ENCODE measurements at places on chromosomes 4 and X.

- no peak overlapping the region for H3K4me3 ChIP-seq
- H3K27ac ChIP-seq = no peak overlapping the region
- no peaks in the 10 kb centered on the region for H3K4me1 ChIP-seq
- peaks cover 22% of the 10 kb centered on the region for H3K36me3 ChIP-seq
- H3K27me3 ChIP-seq = no peaks in the 10 kb centered on the region
- DNase-seq = no peak
Measured at GRCh38 chr4:89077761-89078160, 20.8 kb upstream of the FAM13A start.

GRCh38 chr4:54941994-54942552, 183.3 kb downstream of the KDR start:
- H3K4me1 ChIP-seq = peaks cover 59% of the 10 kb centered on the region
- H3K36me3 ChIP-seq = no peaks in the 10 kb centered on the region
- no peak for DNase-seq
- H3K27me3 ChIP-seq = peaks cover 3% of the 10 kb centered on the region
- H3K27ac ChIP-seq = no peak overlapping the region

DNA sequence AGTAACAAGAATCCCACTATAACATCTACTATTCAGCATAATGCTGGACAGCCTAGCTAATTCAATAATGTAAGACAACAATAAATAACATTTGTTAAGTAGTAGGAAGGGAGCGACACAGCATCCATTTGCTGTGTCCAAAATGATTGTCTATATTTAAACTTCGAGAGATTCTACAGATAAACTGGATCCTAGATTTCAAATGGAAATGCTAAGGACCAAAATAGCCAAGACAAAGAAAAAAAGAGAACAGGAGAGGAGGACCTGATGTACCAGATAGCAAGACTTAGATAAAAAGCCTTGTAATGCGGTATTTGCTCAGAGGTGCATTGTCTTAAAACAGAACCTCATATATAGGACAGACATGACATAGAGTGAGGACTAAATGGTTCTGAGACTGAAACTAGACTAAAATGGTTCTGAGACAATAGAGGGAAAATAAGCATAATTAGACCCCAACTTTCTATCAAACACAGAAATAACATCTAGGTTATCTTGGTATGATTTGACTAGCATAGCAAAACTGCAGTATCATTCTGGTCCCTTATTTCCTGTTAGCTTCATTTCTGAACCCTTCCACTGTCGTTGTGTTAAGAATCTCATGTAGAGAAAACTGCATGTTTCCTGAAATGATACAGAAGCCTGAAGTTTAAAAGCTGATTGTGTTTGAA, 3.8 kb downstream of the HPGDS start:
- H3K36me3 ChIP-seq = no peaks in the 10 kb centered on the region
- H3K4me1 ChIP-seq = no peaks in the 10 kb centered on the region
- DNase-seq = no peak
- no peak overlapping the region for H3K27ac ChIP-seq
- H3K4me3 ChIP-seq = no peak overlapping the region

- H3K4me1 ChIP-seq = no peaks in the 10 kb centered on the region
- no peak overlapping the region for H3K4me3 ChIP-seq
- DNase-seq = no peak
- H3K27me3 ChIP-seq = peaks cover 4% of the 10 kb centered on the region
Measured at GRCh38 chrX:141258080-141258479, 15.8 kb upstream of the SPANXC start.

GRCh38 chrX:75118296-75118695, 37.8 kb downstream of the ABCB7 start:
- H3K27me3 ChIP-seq = no peaks in the 10 kb centered on the region
- no peak for DNase-seq
- H3K36me3 ChIP-seq = peaks cover 36% of the 10 kb centered on the region
- H3K4me3 ChIP-seq = no peak overlapping the region

DNA sequence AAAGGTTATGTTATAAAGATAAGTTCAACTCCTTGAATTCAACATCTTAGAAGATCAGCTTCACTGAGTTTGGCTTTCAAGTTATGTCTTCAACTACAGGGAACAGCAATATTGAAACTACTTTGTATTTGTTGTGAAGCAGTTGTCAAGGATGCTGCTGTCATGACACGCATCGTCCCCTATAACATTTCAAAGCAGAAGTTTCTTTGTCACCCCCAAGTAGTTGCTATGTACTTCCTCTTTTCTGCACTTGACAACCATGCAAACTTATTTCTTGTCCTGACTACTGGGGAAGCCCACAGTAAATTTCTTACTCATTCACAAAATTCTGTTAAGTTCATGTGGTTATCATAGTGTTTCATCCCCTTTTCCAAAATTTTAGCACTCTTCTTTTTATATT, 14.3 kb downstream of the ANTXR2 start:
- no peaks in the 10 kb centered on the region for H3K27me3 ChIP-seq
- no peaks in the 10 kb centered on the region for H3K4me1 ChIP-seq
- no peak for DNase-seq
- peaks cover 19% of the 10 kb centered on the region for H3K36me3 ChIP-seq
- H3K27ac ChIP-seq = no peak overlapping the region

Measured in nephron progenitor cell (in vitro differentiated cells).